ENCODE measurements at places on chromosomes 11 and 22.

GRCh38 chr11:44095506-44096359, at the start of gene EXT2:
EXT2 (plus strand) TSS chr11:44095678; CDS start chr11:44107713, 12,035 bp downstream.
- peak; percentile 81 for DNase-seq

DNA sequence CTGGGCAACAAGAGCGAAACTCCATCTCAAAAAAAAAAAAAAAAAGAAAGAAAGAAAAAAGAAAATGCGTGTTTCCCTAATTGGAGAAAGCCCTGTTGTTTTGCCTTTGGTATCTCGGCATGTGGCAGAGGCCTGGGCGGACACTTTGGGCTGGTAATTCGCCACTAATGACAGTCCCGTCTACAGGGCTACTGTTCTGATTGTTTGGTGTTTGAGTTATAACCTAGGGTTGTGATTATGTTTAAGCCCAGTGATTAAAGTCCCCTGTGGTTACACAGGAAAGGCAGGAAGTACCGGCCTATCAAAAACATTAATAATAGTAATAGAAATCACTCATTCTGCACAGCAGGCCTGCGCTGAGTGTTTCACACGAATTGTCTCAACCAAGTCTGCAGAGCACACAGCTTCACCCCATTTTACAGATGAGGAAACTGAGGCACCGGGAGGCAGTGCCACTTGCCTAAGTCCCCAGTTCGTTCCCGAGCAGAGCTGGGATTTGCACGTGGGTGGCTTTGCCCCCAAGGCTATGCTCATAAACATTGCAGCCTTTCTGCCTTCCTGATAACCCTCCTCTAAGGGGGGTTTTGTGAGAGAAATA, 39.1 kb upstream of the GRAMD4 start:
- no peak for DNase-seq

GRCh38 chr11:57349491-57350274, 11.5 kb downstream of the P2RX3 start:
- peak; percentile 48 for DNase-seq

- DNase-seq, result no peak
Measured at GRCh38 chr11:1292644-1293618, 16.5 kb downstream of the TOLLIP start.

DNA sequence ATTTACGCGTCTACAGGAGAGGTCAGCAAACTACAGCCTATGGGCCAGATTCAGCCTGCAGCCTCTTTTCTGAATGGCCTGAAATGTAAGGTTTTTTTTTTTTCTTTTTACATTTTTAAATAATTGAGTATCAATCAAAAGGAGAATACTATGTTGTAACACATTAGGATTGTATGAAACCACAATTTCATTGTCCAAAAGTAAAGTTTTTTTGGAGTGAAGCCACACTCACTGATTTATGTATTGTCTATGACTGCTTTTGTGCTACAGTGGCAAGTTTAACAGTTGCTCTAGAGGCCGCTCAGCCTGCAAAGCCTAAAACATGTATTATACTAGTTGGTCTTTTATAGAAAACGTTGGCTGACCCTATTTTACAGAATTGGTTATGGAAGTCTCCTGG, 923.2 kb downstream of the NTM start:
- no peak for DNase-seq

DNA sequence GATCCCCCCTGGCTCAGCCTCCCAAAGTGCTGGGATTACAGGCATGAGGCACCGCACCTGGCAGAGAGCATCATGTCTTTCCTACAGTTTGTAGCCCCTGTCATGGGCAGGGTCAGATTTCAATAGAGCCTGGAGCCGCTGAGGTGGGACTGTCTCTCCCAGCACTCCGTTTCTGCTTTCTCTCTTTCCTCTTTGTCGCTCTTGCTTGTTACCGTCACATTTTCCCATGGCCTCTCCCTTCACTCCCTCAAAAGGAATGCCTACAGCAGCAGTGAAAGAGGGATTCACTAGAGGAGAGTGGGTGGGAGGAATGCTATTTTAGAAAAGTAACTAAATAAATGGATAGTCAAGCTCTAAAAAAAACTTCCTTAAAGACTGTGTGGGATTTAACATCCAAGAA, 136.7 kb upstream of the TTC12 start:
- DNase-seq, result no peak

- DNase-seq, result peak; percentile 88
Measured at GRCh38 chr11:116871248-116871647, 33.8 kb upstream of the APOA1 start.

- no peak for DNase-seq
Measured at GRCh38 chr11:7501894-7502293, 11.9 kb upstream of the PPFIBP2 start.
